ENCODE measurements at places on chromosomes 11 and 22.

DNA sequence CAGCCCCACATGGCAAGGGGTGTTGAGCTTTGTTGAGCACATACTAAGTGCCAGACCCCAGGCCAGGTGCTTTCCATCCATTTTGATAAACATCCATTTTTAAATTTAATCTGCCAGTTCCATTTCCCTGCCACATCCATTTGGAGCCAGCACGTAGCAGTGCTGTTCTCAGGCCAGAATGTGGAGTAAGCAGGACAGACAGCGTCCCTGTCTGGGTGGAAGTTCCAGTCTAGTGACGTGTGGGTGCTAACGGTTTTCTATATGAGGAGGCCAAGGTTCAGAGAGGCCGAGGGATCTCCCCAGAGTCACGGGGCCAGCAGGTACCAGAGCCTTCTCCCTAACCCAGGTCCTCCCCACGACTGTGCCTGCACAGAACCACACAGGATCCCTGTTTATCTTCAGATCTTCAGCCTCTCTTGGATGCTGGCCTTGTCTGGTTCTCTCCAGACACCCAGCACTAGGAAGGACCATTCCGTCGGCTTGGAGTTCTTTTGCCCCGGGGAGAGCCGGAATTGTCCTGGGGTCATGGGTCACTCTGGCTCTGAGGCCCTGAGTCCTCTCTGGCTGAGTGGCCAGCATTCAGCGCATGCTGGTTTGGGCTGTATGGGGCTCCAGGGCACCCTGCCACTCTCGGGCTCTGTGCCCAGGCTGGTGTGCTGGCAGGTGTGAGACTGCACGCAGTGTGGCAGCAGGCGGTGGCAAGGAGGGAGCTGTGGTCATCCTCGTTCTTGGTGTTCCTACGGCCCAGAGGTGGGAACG, 63.6 kb upstream of the PPARA start:
- no peak for DNase-seq

DNA sequence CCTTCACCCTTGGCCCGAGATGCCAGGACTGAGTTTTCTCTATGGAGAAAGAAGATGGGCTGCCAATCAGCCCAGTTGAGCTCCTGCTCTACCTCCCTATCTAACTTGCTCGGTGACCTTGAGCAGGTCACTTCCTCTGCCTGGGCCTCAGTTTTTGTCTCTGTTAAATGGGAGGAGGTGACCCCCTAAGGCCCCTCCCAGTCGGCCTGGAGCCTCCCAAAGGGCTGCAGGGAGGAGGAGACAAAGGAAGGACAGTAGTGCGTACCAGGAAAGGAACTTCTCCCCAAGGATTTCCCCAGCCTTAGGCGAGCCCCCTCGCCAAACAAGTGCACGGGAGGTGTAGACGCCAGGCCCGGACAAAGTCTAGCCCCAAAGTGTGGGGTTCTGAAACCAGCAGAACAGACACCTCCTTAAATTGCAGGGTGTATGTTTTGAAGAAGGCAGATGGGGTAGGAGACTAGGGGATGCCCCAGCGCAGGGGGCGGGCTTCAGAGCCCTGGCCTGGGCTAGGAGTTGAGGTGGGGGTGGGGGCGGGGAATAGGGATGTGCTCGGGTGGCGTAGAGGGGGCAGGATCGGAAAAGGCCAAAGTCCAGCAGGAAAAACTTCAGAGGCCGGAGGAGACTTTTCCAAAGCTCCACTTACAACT, 1.0 kb downstream of the CBX7 start:
- DNase-seq = no peak

- DNase-seq = no peak
These were observed 351.9 kb downstream of the TENM4 start for GRCh38 chr11:79088967-79089366.

- no peak for DNase-seq
These were observed 102.4 kb downstream of the ARHGAP42 start for GRCh38 chr11:100789500-100789899.

- no peak for DNase-seq
These were observed 183.4 kb upstream of the MTMR2 start for GRCh38 chr11:96107143-96107824.

All from Panc1 (cell line).